ENCODE measurements at places on chromosomes 2 and 18.

DNA sequence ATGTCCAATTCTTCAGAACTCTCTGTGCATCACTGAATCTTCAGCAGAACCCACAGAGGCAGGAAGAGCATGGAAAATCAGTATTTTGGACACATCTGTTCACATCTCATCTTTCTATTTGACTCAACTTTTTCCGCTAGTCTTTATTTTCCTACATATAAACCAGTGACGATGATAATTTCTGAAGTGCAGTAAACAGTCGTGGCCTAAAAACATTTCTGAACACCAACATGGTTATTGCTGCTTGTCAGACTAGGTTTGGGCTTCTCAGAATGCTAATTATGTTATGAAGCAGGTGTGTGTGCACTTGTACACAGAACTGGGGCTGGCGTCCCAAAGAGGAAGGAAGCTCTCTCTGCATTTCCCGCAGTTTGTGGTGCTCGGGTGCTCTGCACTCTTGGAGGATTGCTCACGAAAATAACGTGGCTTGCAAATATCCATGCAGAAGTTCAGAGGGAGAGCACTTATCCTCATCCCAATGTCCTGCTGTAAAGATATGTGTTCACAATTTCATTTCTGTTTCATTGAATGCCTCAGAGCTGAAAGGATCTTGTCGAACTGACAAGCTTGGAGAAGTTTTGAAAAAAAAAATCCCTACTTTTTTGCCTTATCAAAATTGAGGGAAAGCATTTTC lies 50.8 kb downstream of the EDAR start:
- DNase-seq = no peak

- no peak for DNase-seq
Measured at GRCh38 chr2:182299632-182300031, 127.2 kb downstream of the PDE1A start.

- no peak for DNase-seq
Measured at GRCh38 chr2:158002079-158002478, 99.6 kb upstream of the UPP2 start.

DNA sequence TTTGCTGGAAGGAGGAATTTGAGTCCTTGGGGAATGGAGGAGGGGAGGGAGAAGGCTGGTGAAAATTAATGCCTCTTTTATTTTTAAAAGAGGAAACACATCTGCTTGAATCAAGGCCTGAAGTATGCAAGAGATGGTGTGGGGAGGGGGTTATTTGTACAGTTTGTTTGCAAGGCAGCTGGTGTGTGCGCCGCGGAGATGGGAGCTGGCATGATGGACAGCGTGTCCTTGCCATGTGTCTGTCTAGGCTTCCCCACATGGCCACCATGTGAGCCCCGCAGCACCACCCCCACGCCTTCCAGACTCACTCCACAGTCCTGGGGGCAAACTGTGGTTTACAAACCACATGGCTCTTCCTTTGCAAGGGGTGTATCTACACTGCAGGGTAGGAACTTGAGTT lies 154.8 kb upstream of the APCDD1 start:
- DNase-seq = no peak

DNA sequence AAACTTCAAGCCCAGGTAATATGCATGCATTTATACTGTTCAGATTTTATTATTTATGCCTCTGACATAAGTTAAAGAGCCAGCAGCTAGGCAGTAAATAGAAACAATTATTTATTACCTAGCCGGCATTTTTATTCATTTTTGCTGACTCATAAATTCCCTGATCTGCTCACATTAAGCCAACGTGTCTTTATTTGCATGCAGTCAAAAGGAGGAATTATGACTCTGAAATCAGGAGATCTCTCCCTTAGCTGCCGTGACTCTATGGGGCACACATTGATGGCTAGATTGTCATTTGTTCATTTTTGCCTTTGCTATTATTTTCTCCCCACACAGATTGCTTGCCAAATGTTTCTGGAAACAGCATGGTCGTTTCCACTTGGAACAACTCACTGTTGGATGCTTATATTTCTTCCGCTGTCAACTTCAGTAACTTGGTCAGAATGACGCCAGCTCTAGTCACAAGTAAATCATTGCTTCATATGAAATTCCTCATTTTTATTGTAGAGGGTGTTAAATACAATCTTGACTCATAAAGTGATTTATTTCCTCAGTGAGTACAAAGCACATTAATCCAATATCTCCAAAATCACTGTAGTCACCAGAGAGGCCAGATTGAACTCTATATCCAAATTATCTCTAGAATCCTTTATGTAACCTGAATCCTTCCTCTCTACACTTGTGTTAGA lies 15.9 kb upstream of the ZBTB14 start:
- no peak for DNase-seq

- DNase-seq = no peak
Measured at GRCh38 chr2:43115881-43116280, 110.5 kb downstream of the ZFP36L2 start.

- no peak for DNase-seq
Measured at GRCh38 chr2:63651861-63652651, 63.3 kb downstream of the MDH1 start.

DNA sequence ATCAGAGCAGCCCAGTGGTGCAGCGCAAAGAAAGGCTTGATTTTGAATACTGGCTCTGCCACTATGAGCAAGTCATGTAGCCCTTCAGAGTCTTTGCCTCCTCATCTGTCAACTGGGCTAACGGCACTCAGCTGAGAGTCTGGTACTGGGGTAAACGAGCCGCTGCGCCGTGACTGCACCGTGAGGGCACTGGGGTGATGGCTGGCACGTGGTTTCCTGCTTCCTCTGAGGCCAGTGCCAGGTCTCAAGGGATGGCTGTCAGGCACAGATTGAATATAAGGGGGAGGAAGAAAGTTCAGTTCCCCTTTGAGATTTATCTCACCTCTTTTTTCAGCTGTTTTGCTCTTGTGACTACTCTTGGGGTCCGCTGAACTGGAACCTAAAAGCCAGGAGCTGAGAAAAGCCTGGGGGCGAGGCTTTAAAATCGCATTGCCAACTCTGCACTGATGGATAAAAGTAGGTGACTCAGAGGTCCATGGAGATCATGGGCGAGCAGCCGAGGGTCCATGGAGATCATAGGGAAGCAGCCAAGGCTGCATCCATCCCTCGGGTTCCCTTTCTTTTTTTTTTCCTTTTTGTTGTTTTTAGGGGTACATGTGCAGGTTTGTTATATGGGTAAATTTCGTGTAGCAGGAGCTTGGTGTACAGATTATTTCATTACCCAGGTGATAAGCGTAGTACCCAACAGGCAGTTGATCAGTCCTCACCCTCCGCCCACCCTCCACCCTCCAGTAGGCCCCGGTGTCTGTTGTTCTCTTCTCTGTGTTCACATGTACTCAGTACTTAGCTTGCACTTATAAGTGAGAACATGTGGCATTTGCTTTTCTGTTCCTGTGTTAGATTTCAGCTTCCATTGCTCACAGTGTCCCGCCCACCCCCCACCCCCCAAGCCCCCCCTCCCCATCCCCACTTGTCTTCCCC lies 114.3 kb downstream of the SPP2 start:
- DNase-seq = no peak

GRCh38 chr2:239375278-239376061 lies 25.4 kb downstream of the HDAC4 start:
- no peak for DNase-seq

GRCh38 chr2:118177318-118177717 lies 89.0 kb downstream of the INSIG2 start:
- no peak for DNase-seq

GRCh38 chr2:9556121-9556743 lies 602 bp upstream of the ADAM17 start:
- DNase-seq = no peak

DNA sequence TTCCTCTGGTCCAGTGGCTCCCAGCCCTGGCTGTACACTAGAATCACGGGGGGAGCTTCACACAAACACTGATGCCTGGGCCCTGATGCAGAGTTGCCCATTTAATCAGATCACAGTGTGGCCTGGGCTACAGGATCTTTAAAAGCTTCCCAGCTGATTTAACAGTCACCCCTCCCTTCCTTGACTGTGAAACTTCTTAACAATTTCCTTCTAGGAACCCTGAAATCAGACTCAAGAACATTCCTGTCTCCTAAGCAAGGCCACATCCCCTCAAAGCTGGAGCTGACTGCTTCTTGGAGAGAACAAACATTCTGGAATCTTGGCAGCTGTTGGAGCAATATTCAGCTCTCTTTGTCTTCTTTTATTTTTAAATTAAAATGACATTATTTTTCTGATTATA lies 88.7 kb downstream of the ADD2 start:
- no peak for DNase-seq

GRCh38 chr2:136072621-136073020 lies 45.3 kb downstream of the CXCR4 start:
- no peak for DNase-seq

DNA sequence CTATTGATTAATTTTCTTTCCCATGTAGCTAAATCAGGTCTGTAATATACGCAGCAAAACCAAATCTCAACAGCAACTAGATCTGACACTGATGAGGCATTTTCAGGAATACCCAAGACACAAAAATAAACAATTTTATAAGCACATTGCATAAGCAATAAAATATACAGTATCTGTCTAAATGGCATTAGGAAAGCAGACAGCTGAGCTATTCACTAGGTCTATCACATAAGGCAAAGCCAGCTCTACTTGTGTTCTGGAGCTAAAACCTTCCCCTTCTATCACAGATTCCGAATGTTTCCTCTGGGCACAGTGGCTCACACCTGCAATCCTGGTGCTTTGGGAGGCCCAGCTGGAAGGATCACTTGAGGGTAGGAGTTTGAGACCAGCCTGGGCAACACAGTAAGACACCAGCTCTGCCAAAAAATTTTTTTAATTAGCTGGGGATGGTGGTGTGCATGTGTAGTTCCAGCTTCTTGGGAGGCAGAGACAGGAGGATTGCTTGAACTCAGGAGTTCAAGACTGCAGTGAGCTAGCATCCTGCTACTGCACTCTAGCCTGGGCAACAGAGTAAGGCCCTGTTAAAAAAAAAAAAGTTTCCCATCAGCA lies 21.1 kb downstream of the PTPN2 start:
- DNase-seq = no peak

GRCh38 chr2:121591199-121591598 lies 58.1 kb downstream of the CLASP1 start:
- DNase-seq = no peak

- no peak for DNase-seq
Measured at GRCh38 chr2:85994421-85994777, 105.6 kb upstream of the ST3GAL5 start.

- DNase-seq = no peak
Measured at GRCh38 chr2:30956995-30957394, 149.7 kb upstream of the CAPN13 start.

Measured in stimulated activated CD4-positive, alpha-beta T cell treated with anti-CD3 and anti-CD28 coated beads, TNF-alpha, amount 100 ng/mL, for 48 hours (primary cell).